ENCODE measurements at places on chromosomes 5 and 9.

DNA sequence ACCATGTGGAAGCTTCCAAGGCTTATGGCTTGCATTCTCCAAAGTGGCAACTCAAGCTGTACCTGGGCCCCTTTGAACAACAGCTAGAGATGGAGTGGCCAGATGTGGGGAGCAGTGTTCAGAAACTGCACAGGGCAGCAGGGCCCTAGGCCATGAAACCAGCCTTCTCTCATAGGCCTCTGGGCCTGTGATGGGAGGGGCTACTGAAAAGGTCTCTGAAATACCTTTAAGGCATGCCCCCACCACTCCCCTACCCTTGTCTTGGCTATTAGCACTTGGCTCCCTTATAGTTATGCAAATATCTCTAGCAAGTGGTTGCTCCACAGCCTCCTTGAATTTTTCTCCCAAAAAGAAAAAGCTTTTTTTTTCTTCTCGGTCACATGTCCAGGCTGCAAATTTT is 1014.6 kb downstream of the DTWD2 start:
- no peak for DNase-seq

DNA sequence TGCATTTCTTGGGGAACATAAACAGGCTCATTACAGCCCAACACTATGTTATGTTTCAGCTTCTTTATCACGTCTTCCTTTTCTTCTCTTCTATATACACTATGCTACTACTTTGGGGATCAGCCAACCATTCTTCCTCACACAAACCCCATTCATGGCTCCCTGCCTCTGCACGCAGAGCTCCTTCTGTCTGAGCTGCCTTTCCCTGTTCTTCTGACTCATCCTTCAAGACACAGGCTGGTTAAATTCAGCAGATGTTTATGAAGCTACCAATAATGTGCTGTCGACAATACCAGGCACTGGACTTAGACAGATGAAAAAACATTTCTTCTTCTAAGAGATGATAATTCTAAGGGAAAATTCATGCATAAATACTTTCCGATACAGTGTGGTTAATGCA is 102.5 kb upstream of the TXNDC8 start:
- DNase-seq, result no peak

DNA sequence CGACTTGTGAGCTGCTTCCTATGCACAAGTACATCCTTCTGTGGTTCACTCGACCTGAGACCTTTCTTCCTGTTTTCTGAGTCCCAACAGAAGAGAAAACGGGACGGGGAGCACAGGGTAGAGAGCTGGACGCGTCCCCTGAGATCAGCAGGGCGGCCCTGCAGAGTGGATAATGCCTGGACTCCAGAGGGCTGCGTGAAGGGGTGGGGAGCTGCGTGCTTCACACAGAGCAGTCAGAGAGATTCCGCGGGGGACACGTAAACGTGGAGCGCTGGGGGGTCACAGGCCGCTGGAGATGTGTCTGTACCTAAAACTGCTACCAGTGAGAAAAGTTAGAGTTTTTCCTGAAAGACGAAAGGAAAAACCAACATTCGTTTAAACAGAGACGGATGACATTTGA is 46.3 kb downstream of the HSD17B3 start:
- DNase-seq, result no peak

DNA sequence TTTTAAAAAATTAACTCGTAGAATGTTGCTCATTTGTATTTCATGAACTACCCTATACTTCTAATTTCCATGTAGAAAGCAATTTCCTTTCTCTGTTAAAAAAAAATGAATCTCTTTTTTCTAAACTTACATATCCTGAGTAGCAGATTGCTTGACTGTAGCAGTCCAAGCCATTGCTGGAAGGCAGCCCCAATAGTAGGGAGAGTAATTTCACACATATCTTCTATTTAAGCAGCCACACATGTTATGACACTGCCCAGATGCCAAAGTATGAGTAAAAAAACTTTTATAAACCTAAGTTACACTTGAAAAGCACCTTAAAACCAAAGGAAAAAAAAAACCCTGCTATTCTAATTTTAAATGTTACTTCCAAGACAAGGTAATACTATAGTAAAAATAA is 69.6 kb downstream of the FBXL17 start:
- no peak for DNase-seq

DNA sequence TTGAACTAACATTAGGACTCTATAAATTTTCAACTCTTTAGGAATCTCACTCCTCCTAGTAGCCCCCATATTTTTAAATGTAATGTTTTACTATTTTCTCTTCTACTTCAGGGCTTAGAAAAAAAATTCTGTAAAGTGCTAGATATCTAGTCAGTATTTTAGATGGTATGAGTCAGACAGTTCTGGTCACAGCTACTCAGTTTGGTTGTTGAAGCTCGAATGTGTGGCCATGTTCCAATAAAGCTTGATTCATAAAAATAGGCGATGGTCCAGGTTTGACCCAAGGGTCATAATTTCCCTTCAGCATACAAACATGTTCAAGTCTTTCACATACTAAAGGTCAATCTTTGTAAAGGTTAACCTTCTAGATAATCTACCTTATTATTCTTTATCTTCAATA is 566.0 kb upstream of the CDH18 start:
- DNase-seq, result no peak

GRCh38 chr5:130206686-130207085 is 302.4 kb downstream of the CHSY3 start:
- DNase-seq, result no peak

GRCh38 chr9:14344053-14344524 is 30.1 kb upstream of the NFIB start:
- no peak for DNase-seq

DNA sequence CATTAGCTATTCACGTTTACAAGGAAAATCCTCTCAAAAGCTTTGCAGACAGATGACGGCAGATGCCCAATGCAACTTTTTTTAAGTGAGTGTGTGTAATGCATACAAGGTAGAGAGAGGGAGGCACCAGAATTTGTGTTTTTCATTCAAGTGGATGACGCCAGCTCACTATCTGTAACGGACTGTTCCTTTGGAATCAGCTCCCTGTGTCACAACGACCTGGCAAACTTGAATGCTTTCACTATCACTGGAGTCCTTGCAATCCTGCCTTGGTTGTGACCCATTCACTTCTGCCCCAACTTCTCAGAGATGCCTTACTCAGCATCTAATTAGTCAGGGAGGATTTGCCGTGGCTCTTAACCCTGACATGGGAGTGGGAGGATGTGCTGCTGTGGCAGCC is 148.5 kb downstream of the BNC2 start:
- no peak for DNase-seq

GRCh38 chr5:113446358-113446927 is 11.7 kb upstream of the TSSK1B start:
- DNase-seq, result no peak

DNA sequence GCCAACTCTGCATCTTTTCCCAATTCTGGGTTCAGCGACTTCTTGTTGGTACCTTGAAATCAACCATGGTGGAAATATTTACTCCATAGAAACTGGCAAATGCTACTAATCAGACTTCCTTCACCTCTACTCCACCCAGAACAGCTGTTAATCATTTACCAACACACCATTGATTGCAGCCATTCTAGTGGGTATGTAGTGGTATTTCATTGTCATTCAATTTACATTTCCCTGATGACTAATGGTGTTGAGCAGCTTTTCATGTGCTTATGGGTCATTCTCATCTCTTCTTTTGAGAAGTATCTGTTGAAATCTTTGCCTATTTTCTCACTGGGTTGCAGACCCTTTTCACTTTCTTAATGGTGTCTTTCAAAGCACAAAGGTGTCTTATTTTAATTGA is 122.4 kb upstream of the MSX2 start:
- no peak for DNase-seq

DNA sequence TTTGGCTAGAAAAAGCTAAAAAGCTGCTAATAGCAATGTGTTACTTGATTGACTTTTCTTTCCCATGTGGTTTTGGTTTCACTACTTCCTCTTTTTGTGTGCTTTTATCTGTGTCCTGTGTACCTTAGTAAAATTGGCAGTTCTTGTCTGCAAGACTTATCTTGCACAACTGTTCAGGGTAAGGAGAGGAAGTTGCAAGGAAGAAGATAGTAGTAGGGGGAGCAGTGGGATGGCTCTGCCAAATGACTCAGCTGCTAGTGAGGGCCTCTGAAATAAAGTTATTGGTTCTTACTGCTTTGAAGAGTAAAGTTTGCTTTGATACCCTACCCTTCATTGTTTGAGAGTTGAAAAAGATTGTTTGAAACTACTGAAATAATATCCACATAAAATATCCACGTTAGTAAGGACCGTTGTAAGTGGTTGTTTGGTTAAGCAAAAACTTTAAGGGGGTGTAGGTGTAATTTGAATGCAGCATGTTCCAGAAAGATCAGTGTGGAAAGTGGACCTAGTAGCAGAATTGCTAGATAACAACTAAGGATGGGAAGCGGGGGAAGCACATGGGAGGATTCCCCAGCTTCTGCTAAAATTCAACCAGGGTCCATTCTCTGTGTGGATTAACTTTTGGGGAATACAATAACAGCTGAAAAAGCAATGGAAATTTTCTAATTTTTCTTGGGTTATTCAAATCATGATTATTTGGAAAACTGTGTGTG is 123.5 kb downstream of the SCAMP1 start:
- DNase-seq, result no peak

- no peak for DNase-seq
Observed at GRCh38 chr5:83025690-83026478, 51.3 kb downstream of the TMEM167A start.

All from T follicular helper cell (primary cell).